Stimulated activated CD8-positive, alpha-beta memory T cell treated with anti-CD3 and anti-CD28 coated beads, Interleukin-12 subunit alpha, Interleukin-12 subunit beta, amount 100 ng/mL, for 1 hour (primary cell): ENCODE measurements at places on chromosomes 3 and 15.

GRCh38 chr3:139538733-139539132 is 809 bp downstream of the RBP1 start:
- no peak for DNase-seq

GRCh38 chr3:130081351-130081881 is at the start of gene ALG1L2:
Gene ALG1L2, plus strand, starts transcription at chr3:130081831. Its CDS starts 186 bp downstream, at chr3:130082017.
- no peak for DNase-seq

- DNase-seq, result no peak
Measured at GRCh38 chr3:161737171-161737570, 240.6 kb downstream of the OTOL1 start.

GRCh38 chr15:55108858-55109518 is 87.8 kb downstream of the RSL24D1 start:
- DNase-seq, result peak; percentile 23

GRCh38 chr3:190366133-190366532 is 21.8 kb upstream of the CLDN16 start:
- no peak for DNase-seq

DNA sequence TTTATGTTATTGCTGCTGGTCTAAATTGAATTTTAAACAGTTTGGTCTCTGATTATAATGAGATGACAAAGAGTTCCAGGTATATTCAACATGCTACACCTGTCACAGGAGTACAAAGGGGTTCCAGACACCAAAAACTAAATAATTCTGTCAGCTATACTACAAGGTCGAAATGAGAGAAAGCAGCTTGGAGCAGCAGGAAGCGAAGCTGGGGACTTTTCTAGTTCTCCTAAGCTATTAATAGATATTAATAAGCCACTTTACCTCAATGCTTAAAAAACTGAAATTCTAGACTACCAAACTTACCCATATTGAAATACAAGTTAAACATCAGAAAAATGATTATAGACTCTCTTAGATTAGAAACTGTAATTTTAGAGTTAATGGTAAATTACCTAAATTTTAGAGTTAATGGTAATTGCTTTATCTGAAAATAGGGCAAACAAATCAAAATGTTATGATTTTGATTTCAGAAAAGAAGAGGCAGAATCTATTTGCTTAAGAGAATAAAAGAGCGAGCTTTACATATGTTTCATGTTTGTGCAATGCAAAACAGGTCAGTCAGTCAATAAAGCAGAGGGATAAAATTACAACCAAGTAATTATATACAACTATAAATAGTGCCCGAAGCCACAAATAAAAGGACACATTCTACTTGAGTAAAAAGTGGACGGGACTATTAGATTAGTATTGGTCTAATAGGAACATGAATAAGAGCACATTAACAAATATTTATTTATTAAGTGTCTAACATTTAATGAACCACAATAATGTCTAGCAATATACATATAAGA is 16.8 kb downstream of the HSPBAP1 start:
- no peak for DNase-seq

DNA sequence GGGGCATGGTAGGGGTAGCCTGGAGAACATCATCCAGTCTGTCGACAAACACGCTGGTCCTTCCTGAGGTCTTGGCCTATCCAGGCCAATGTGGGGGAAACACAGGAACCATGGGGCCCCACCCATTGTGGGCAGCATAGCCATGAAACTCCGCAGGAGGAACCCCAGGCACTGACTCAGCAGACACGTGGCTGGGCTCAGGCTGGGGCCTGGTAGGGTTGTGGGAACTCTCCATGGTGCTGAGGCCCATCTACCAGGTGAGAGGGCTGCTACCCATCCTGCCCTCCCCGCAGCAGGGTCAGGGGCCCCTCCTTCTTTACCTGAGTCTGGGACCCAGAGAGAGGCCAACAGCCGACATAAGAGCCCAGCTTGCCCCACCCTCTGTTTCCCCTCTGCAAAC is 22.6 kb upstream of the CACNA2D2 start:
- DNase-seq, result no peak

DNA sequence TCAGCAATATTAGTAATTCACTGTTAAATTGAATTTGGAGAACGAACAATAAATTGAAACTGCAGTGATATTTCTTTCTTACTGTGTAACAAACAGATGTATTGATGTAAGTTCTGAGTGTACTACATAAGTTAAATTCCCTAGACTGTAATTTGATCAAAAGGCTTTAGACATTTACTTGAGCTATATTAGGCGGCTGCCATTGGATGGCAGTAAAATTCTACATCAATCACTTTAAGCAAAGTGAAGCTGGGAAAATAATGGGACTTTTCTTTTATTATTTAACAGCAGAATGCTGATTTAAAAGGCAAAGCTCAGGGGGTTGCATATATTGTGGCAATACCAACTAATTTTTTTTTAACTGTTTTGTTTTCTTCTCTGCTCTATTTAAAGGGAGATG is 212.6 kb upstream of the PLSCR5 start:
- DNase-seq, result no peak

DNA sequence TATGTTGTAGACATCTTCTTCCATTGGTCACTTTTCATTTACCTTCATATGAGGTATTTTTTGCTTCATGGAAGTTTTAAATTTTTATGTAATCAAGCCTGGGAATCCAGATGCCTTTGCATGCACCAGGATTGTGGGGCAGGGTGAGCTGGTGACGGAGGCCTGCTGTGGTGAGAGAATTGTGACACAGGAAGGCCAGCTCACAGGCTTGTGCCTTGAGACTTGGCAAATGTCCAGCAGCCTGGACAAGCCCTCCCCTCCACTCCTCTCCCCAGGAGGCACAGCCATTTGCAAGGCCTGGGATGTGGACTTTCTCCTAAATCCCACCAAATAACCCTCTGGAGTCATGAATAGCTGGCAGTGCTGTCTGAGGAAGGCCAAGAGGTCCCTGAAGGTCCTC is 67.4 kb downstream of the RHCG start:
- DNase-seq, result no peak

- no peak for DNase-seq
Measured at GRCh38 chr3:151074256-151074655, 11.2 kb upstream of the MED12L start.

DNA sequence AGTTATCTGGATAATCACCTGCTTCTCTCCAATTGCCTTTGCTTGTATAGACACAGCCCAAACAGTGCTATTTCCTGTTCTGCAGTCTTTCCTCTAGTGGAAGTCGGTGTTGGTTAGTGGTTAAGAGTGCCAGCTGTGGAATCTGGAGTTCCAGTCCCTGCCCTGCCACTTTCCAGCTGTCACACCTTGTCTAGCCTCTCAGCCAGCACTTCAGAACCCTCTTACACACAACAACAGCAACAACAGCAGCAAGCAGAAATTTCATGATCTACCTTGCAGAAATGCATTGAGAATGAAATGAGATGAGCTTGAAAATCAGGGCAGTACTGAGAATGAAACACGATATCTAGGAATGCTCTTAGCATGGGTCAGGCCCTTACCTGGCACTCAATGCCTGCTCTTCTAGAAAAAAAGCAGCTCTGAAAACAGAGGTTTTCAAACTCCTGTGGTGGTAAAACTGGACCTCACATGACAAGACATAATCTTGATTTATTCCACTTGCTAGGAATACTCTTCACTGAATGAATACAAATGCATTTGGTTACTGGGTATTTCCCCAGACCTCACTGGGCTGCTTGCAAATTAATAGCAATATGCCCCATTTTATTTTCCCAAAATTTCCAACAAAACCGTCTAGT is 3.3 kb upstream of the WNT5A start:
- DNase-seq, result no peak

DNA sequence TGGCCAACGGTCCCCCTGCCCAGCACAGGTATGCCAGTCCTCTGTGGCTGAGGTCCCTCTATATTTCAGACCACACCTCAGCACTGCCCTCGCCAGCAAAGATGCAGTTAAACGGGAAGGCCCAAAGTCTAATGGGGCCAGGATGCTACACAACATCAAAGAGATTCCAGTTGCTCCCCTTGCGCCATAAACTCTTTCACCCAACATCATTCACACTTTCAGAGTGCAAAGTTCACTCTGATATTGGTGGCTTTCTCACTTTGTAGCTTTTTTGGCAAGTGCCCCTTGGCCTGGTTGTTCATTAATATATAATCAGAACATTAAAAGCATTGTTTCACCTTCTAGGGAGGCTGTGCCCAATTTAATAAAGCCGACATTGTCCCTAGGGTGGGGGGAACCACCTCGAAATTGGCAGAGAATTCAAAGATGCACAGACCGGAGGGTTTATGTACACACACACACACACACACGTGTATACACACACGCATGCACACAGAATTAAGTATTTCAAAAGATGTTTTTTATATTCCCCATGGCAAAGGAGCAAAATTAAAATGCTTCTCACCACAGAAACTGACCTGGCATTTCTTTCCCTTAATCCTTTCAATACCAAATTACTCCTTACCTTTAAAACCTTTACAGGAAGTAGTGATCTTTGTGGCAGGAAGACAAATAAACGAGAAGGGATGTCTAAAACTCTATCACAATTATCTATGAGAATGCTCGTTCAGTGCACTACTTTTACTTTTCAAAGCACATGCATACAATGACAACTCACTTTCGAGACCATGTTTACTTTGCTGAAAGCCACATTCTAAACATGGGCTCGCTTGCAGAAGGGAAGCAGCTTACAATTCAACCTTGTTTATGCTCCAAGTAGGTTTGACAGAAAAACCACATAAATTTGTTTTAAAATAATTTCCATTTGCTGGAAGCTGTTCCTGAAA is 19.5 kb downstream of the LRIG1 start:
- DNase-seq, result no peak

GRCh38 chr3:126718561-126719445 is 14.8 kb downstream of the CHCHD6 start:
- DNase-seq, result no peak

- no peak for DNase-seq
Measured at GRCh38 chr3:8942746-8943488, 20.4 kb downstream of the RAD18 start.

DNA sequence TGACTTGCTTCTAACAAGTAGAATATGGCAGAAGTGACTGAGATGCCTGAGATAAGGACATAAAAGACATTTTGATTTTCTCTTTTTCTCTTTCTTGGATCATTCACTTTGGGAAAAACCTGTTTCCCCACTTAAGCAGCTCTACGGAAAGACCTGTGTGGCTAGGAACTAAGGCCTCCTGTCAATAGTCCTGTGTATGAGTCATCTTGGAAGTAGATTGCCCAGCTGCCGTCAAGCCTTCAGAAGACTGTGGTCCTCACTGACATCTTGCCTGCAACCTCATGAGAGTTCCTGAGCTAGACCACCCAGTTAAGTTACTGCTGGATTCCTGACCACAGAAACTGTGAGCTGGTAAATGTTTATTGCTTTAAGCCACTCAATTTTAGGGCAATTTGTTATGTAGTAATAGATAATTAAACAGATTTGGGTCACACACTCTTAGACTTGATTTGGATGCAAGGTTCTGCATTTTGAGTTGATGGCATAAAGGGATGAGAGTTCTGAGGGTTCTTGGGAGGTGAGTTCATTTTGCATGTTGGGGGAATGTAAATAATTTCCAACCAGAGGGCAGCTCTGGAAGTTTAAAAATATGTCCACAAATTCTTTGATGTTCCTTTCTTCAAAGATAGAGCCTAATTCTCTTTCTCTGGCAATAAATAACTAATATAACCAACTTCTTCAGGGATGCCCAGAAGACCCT is 229.2 kb downstream of the SQOR start:
- DNase-seq, result no peak

DNA sequence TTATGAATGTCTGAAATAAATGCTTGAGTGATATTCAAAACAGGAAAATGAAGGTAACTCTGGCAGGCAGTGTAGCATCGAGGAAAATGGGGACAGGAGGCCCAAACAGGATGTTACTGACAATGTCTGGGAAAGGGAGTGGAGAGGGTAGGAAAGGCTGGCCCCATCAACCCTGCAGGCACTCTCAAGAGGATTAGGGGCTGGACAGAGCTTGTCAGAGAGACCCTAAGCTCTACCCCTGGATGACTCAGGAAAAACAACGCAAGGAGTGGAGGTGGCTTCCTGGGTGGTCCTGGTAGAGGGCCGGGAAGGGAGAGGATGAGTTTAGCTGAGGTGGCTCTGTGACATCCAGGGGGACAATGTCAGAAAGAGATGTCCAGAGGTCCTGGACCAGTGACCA is 106.0 kb downstream of the RYK start:
- no peak for DNase-seq
